ENCODE measurements at places on chromosomes 2 and 18.
A peak's percentile ranks its signal among the peaks of the same experiment; 100 is the strongest.

DNA sequence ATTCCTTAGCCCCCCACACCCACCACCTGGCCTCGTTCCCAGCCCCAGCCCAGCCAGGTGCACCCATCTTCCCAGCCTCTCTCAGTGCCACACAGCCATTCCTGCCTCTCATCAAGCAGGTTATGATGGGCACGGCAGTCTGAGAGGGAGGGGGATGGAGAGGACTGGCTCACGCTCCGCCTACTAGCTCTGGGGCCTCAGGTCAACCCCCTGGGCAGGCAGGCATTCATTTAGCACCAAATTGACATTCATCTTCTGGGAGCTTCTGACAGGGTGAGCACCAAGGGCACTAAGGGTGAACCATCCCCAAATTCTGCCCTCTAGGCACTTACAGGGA, 66.2 kb upstream of the FOSL2 start:
- no peak for DNase-seq

GRCh38 chr2:233422649-233423551, 68.6 kb downstream of the DGKD start:
- DNase-seq: no peak

DNA sequence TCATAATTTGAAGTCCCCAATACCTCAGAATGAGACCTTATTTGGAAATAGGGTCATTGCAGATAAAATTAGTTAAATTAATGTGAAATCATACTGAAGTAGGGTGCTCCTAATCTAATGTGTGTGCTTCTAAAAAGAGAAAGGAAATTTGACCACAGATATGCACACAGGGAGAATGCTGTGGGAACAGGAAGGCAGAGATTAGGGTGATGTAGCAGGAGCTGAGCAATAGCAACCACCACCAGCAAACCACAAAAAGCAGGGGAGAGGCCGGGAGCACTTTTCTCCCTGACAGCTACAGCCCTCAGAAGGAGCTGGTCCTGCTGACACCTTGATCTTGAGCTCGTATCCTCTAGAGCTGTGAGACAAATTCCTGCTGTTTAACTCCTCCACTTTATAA, 24.6 kb upstream of the SCG2 start:
- no peak for DNase-seq

DNA sequence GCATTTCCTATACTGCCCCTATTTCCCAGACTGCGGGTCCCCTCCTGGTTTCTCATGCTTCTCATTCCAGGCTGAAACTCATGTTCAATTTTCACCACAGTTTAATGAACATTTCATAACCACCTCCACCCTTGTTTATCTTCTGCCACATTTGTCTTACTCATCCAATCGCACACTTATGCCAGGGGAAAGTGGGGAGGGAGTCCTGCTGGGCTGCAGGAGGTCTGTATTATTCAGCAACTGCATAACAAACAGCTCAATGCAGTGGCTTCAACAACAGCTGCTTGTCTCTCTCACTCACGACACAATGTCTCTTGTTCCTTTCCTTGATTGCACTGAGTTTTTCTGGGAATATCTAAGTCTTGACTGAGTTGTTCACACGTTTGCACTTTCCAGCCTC, 106.0 kb downstream of the ZNF519 start:
- DNase-seq: no peak

- DNase-seq: no peak
Observed at GRCh38 chr2:159728629-159729028, 16.3 kb downstream of the MARCHF7 start.

- DNase-seq: no peak
Observed at GRCh38 chr2:168198476-168199207, 48.8 kb downstream of the STK39 start.

- DNase-seq: no peak
Observed at GRCh38 chr2:237196409-237196808, 110.7 kb downstream of the COPS8 start.

DNA sequence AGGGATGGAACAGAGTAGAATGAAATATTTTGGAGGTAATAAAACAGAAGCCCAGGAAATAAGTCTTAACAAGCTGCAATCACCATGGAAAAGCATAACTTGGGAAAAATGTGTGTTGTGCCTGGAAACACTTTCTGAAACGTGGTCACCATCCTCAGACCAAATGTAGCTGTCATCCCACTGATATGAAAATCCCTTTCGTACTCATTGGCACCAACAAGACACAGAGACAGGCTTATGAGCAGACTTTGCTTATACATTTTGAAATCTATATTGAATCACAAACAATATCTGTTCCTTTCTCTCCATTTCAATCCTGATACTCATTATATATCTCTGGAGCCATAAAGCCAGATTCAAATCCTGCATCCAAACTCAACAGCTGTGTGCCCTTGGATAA, 28.7 kb downstream of the MREG start:
- DNase-seq: no peak

- DNase-seq: no peak
Observed at GRCh38 chr2:174711206-174711605, 53.1 kb downstream of the CHRNA1 start.

GRCh38 chr2:46667945-46668344, 188.6 kb downstream of the TMEM247 start:
- no peak for DNase-seq

- no peak for DNase-seq
Observed at GRCh38 chr2:116832148-116832547, 982.3 kb upstream of the DDX18 start.

- peak; percentile 69 for DNase-seq
Observed at GRCh38 chr18:49227441-49228165, 232.8 kb downstream of the DYM start.

GRCh38 chr18:69900941-69901340, 46.7 kb downstream of the CD226 start:
- no peak for DNase-seq

DNA sequence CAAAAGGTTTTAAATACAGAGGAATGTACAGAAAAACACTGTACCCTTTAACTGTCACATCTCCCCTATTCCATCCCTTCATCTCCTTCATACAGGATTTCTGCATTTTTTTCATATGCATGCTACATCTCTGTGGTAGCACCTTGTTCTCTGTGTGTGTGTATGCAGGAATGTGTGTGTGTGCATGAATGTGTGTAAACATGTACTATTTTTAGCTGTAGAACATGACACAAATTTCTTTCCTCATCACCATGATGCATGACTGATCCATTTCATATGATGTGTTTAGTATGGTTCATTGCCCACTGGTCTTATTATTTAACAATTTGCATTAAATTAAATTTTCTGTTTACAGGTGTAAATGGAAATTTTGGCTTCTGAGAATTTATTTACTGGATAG, 21.5 kb upstream of the ZEB2 start:
- no peak for DNase-seq

DNA sequence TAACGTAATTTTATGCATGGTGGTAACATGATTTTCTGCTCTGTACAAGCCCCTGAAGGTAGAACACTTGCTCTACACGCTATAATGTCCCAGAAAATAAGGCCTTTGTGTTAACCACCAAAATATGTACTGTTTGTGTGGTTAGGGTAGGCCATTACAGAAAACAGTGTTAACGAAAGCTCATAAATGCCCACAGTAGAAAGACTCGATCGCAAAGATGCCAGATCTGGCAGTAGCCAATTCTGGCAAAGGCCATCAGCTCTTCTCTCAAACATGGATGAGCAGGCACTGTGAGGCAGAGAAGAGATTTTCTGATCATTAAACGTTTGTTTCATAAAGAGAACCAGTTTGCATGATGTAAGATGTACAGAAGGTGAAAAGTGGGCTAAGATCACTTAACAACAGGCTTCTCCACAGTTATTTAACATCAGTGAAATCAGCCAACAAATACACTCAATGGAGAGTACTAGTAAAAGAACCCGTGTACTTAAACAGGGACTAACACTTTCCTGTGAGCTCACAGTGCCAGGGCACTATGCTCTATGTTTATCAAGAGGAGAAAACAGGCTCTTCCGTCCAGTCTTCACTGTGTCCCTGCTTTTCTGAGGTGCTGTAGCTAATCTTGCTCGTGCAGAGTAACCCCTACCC, 80.3 kb downstream of the SPRED2 start:
- DNase-seq: no peak

GRCh38 chr2:71747559-71747958, 294.2 kb downstream of the DYSF start:
- no peak for DNase-seq

GRCh38 chr2:158953926-158954763, 14.3 kb upstream of the TANC1 start:
- peak; percentile 0 for DNase-seq

DNA sequence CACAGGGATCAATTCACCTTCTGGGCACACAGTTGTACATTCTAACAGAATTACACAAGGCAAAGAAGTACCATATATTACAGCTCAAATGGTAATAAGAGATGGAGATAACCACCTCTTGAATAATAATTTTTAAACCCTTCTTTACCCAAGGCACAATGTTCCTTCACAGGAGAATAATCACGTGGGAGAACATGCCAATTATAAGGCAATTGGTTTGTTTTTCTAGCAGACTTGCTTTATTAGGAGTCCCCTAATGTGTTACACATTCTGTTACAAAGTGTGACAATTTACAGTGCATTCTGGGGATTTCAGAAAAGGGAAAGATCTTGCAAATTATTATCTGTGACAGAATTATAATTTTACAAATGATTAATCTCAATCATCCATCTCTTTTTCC, 380.3 kb downstream of the RND3 start:
- no peak for DNase-seq

- DNase-seq: peak; percentile 26
Observed at GRCh38 chr2:186503827-186504606, 18.0 kb downstream of the ZC3H15 start.

- DNase-seq: no peak
Observed at GRCh38 chr2:24054366-24055010, 4.9 kb downstream of the FKBP1B start.

DNA sequence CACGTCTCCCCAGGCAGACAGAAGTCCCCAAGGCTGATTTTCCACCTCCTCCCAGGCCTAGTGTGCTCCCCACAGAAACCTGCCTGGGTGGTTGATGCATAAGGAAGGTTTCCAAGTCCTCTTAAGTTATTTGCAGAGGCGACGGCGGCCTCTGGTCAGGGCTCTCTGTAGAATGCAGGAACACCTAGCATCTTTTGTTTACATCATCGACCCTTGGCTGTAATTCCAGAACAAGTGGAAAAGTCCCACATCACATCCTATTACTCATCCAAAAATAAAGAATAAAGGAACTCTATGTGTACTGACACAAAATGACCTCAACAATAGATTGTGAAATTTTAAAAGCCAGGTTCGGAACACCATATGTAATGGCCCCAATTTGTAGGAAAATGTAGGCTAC, 211.1 kb downstream of the ALPK2 start:
- no peak for DNase-seq

DNA sequence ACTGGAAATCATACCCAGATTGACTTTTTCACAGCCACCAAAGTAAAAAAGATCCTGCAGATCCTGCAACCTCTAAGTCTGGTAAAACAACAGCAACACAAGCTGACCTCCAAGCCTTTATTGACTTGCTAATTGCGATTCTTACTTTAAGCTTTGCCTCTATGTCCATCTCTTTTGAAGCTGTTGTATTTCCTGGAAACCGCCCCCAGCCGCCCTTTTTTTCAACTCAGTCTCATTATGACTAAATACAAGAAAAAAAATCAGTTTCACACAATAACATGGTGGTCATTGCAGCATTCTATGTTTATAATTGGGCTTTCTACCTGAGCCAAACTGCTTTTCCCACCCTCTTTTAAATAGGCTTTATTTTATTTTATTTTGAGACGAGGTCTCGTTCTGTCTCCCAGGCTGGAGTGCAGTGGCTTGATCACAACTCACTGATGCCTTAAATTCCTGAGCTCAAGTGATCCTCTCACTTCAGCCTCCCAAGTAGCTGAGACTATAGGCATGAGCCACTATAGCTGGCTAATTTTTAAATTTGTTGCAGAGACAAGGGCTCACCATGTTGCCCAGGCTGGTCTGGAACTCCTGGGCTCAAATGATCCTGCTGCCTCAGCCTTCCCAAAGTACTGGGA, 76.2 kb downstream of the MOGAT1 start:
- no peak for DNase-seq

DNA sequence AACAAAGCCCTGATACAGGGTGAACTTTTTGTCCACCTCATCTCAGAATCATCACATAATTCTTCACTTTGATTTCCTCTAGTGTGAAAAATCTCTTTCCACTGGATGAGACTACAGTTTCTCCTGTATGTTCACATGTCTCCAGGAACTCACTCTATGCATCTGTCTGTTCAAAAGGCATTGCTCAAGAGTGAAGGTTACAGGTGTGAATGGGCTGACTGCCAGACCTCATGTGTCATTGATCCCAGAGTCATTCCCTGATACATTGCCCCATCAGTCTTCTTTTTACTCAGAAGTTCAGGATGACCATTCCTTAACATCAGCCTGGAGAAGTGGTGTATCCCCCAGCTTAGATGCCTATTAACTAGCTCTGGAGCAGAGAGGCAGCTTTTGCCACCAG, 4.4 kb upstream of the DSC3 start:
- no peak for DNase-seq

DNA sequence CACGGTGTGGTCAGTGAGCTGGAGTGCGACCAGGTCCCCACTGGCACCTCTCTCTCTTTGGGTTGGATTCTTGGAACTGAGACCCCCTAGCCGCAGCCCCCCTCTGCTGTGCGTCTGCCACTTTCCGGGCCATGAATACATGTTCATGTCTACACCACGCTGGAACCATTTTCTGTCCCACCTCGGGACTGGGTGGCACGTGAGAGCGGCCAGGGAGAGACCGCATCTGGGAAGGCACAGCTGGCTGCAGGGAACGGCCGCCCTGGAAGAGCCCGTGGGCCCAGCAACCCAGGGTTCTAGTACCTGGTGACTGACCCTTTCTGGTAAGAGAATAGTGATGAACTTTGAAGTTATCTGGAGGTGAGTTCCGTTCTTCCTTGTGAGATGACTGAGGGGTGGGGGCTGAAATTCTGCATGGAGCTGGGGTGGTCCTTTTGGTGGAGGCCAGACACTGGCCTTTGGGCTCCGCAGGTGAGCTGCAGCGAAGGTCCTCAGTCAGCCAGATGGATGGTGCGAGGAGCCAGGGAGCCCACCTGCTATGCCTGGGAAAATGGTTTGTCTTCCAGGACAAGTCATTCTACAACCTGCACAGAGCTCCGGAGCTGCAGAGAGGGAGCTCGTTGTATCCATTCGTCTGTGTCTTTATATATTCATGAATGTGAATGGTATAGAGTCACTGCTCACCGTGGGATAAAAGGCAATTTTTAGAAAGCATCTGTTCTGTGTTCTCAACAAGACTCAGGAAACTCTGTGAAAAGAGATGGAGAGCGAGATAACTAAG, 223.5 kb downstream of the NDUFA10 start:
- no peak for DNase-seq

GRCh38 chr18:6752202-6752860, 22.8 kb downstream of the ARHGAP28 start:
- DNase-seq: no peak
